ENCODE measurements at places on chromosomes 4 and X. TPM values are rescaled to one million over a fixed set of nuclear protein-coding genes. Genes with fewer than 3 reads are reported as not detected.

DNA sequence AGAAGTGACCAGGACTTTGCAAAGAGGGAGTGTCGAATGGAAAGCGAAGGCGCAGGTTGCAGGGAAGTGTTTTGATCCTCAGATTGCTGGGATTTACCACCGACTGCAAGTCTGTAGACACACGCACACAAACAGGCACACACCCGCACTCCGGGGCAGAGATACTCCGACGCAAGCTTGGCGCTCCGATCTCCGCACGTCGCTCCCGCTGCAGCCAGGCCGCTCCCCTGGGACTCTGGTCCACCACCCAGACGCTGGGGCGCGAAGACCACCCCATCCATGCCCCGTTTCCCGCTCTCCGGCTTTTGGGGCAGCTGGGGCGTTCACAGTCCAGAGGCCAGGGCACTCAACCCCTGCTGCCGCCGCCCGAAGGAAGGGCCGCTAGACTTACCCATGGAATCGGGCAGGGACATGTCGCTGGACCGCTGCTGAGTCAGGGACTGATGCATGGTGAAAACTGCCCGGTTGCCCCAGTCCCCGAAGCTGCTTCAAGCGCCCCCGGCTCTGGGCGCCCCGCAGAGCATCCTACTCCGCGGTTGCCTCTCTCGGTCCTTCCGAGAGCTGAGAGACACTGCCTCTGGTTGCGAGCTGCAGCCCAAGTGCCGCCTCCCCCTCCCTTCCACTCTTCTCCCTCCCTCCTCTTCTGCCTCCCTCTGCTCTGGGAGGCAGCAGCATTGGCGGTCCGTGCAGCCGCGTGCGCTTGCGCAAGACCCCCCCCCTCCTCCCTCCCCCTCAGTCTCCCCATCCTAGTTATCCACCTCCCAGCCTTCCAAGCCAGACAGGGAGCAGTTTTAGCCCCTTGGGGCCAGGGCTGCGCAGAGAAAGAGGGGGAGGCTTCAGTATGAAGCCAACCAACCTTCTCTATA is at the start of gene TMEM255A:
Gene TMEM255A, minus strand, starts transcription at position 601 of the 866 bp plus-strand sequence. Its CDS starts 152 bp downstream, at position 449.
- DNase-seq = no peak
- H3K4me1 ChIP-seq = peaks cover 14% of the 10 kb centered on the region
- H3K4me3 ChIP-seq = peak within 1 kb of the TSS; percentile 70
- H3K36me3 ChIP-seq = no peaks in the 10 kb centered on the region
- no peak within 1 kb of the TSS for H3K27ac ChIP-seq

DNA sequence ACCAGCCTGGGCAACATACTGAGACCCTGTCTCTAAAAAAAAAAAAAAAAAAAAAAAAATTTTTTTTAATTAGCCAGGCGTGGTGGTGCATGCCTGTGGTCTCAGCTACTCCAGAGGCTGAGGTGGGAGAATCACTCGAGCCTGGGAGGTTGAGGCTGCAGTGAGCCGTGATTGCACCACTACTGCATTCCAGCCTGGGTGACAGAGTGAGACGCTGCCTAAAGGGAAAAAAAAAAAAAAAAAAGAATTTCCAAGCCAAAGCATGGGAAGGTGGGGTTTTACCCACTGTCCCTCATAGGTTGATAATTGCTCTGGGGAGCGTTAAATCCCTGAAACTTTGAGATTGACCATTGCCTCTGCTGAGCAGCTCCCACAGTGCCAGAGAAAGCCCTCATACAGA is 427.5 kb downstream of the BCOR start:
- H3K27me3 ChIP-seq = no peaks in the 10 kb centered on the region
- no peak overlapping the region for H3K27ac ChIP-seq
- no peak for DNase-seq

- H3K36me3 ChIP-seq = no peaks in the 10 kb centered on the region
- no peak within 1 kb of the TSS for H3K27ac ChIP-seq
- H3K27me3 ChIP-seq = peaks cover 47% of the 10 kb centered on the region
- peaks cover 10% of the 10 kb centered on the region for H3K4me1 ChIP-seq
Measured at GRCh38 chr4:8871417-8872401, at the start of gene HMX1. HMX1 (minus strand) TSS chr4:8871839; CDS start chr4:8871614, 225 bp downstream.

DNA sequence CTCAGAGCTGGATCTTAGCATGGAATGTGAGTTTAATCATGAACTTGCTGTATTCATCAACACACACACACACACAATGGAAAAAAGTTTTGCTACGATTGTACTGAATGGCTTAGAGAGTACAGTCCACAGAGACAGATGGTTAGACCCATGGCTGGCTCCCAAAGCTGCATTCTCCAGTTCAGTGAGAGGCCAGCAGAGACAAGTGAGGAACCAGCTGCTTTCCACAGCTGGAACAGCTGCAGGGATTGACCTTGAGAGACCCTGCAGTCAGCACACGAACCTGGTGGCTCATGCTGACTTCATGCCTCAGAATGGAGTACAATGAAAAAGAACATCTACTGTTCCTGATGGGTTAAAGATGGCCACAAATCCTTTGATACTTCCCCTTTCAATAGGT is 94.5 kb downstream of the DHX15 start:
- H3K27ac ChIP-seq = no peak overlapping the region
- DNase-seq = no peak
- H3K4me1 ChIP-seq = no peaks in the 10 kb centered on the region
- H3K27me3 ChIP-seq = peaks cover 21% of the 10 kb centered on the region

DNA sequence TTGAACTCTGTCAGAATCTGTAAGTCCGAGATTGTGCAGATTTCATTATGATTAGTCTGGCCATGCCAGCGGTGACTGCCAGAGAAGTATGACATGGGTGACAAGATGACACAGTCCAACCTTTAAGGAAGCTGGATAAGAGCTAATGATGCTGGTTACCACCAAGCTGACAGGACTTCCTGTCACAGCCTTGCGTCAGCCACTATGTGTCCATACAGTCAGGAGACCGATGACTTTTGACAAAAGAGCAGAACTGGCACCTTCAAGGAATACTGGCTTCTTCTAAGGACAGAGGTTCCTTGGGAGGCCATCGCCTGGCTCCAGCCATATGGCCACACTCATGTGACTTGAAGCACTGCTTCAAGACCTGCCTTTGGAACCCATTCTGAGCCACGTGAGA is 67.2 kb upstream of the TFDP3 start:
- H3K27me3 ChIP-seq = no peaks in the 10 kb centered on the region
- DNase-seq = no peak
- H3K4me3 ChIP-seq = no peak overlapping the region
- no peaks in the 10 kb centered on the region for H3K36me3 ChIP-seq
- H3K4me1 ChIP-seq = no peaks in the 10 kb centered on the region
- no peak overlapping the region for H3K27ac ChIP-seq

DNA sequence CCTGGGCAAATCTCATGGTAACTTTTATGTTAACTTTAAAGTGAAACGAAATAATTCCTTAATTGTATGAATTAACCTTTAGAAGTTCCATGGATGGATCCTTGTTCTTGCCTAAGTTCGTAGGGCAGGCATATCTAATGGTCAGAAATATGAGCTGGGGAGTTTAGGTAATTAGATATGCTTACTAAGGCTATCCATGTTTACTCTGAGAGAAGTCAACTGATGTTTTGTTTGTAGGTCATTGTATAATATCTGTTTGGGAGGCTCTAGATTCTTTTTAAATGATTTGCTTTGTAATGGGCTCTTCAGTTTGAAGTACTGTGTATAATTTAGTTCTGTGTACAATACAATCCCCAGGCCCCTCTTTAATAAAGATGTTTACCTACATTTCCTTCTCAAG is 117.0 kb downstream of the DCK start:
- no peak for DNase-seq
- H3K4me3 ChIP-seq = no peak overlapping the region
- no peaks in the 10 kb centered on the region for H3K4me1 ChIP-seq
- peaks cover 15% of the 10 kb centered on the region for H3K27me3 ChIP-seq
- H3K36me3 ChIP-seq = no peaks in the 10 kb centered on the region
- H3K27ac ChIP-seq = no peak overlapping the region

DNA sequence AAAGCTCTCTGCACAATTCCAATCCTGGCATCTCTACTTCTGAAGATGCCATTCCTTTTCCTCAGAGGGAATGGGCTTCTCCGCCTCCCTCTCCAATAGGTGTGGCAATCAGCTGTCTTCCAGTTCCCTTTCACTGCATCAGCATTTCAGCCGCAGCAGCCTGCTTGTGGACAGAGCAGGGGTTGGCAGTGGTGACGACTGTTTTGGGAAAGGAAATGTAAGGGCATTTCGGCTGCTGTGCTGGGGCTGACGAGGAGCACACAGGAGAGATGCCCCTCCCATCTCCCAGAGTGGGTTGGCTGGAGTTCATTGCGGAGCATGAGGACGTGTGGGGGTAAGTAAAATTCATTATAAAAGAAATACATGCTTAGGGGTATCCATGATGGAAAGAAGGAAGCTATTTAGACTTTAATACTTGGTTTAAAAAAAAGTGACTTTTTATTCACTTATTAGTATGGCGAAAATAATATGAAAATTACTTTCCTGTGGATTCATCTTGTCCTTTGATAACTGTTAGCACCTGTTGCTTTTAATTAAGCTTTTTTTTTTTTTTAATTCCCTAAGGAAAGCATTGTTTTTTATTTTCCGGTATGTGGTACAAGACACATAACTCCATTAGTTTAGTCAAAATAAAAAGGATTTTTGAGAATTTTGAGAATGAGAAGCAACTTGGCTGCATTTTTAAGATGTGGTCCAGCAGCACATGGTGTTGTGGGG is at the start of gene LIMCH1:
Gene LIMCH1, plus strand, starts transcription at position 141 of the 717 bp plus-strand sequence. CDS start 67,839 bp downstream, outside the sequence.
- H3K36me3 ChIP-seq = no peaks in the 10 kb centered on the region
- no peak for DNase-seq
- no peak within 1 kb of the TSS for H3K27ac ChIP-seq
- no peak within 1 kb of the TSS for H3K4me3 ChIP-seq

GRCh38 chr4:48141048-48141447 is 7.0 kb upstream of the TXK start:
- H3K4me3 ChIP-seq = no peak overlapping the region
- H3K36me3 ChIP-seq = no peaks in the 10 kb centered on the region
- H3K27ac ChIP-seq = no peak overlapping the region
- DNase-seq = no peak
- peaks cover 7% of the 10 kb centered on the region for H3K4me1 ChIP-seq

DNA sequence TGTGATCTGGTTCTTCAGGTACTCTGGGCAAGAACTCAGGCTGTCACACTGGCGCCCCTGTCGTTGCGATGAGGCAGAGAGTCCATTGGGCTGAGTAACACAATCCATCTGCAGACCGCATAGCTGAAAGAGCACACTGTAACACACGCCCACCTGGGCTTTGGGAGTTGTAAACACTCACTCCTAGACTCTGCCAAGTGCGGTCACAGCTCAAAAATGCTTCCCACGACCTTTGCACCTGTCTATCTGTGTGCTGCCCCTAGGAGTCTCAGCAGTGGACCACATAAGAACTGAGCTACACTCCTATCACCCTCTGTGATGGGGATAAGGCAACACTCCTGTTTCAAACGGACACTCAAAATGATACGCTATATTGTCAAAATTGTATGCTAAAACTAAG is 2028.3 kb downstream of the PCDH7 start:
- no peak overlapping the region for H3K27ac ChIP-seq
- no peak overlapping the region for H3K4me3 ChIP-seq
- no peaks in the 10 kb centered on the region for H3K36me3 ChIP-seq
- H3K27me3 ChIP-seq = no peaks in the 10 kb centered on the region
- DNase-seq = no peak

DNA sequence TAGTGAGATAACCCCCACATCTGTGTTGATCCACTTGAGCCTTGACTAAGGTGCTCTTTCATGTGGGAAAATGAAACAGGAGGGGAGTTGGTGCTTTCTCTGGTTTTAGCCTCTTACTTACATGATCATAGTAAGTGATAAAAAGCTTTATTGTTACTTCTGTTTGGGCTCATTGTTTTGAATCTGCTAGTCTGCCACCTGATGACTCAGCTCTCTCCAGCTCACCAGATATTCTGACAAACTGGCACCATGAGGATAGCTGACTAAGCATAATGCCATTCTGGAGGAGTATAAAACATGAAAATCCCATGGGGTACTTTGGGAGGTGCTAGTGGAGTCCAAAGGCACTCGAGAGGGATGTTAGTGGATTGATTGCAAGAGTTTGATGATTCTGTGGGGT is 824.0 kb downstream of the RAPGEF2 start:
- no peak overlapping the region for H3K27ac ChIP-seq
- no peaks in the 10 kb centered on the region for H3K4me1 ChIP-seq
- no peak overlapping the region for H3K4me3 ChIP-seq
- H3K36me3 ChIP-seq = peaks cover 5% of the 10 kb centered on the region

DNA sequence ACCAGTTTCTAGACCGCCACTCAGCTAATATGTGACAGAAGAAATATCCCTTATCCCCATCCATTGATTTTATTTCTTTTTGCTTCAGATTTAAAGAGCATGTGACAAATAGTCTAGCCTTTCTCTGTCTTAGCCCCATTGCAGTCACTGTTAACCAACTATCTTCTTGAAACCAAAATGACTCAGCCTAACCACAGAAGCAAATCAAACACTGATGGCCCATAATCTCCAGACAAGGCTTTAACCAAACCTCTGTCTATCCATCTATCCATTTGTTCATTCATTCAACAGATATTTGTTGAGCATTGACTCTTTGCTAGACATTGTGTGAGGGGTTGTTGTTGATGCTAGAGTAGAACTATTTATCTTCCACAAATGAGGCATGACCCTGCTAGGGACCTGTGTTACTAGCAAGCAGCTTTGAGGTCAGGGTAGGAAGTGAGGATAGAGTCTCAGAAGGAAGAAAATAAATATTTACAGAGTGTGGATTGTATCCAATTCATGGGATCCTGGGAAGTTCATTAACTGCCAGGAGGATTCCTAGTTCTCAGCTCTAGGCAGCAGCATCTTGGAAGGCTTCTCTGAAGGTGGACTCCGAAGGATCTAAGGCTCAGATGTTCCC is 22.5 kb downstream of the HNRNPH2 start:
- H3K4me1 ChIP-seq = peaks cover 15% of the 10 kb centered on the region
- H3K4me3 ChIP-seq = no peak overlapping the region
- DNase-seq = no peak
- peak overlapping the region; percentile 59 for H3K27ac ChIP-seq
- no peaks in the 10 kb centered on the region for H3K27me3 ChIP-seq
- peaks cover 23% of the 10 kb centered on the region for H3K36me3 ChIP-seq

GRCh38 chr4:52234561-52235440 is 183.7 kb downstream of the SPATA18 start:
- no peak overlapping the region for H3K27ac ChIP-seq
- H3K4me1 ChIP-seq = peaks cover 2% of the 10 kb centered on the region
- H3K36me3 ChIP-seq = no peaks in the 10 kb centered on the region
- DNase-seq = no peak

GRCh38 chr4:161650812-161651211 is 513.0 kb downstream of the FSTL5 start:
- H3K4me1 ChIP-seq = no peaks in the 10 kb centered on the region
- H3K4me3 ChIP-seq = no peak overlapping the region
- no peaks in the 10 kb centered on the region for H3K36me3 ChIP-seq
- H3K27ac ChIP-seq = no peak overlapping the region
- peaks cover 18% of the 10 kb centered on the region for H3K27me3 ChIP-seq

GRCh38 chr4:184282895-184283654 is 65.4 kb upstream of the ENPP6 start:
- no peak overlapping the region for H3K4me3 ChIP-seq
- H3K4me1 ChIP-seq = peaks cover 2% of the 10 kb centered on the region
- H3K27me3 ChIP-seq = no peaks in the 10 kb centered on the region
- no peak overlapping the region for H3K27ac ChIP-seq
- DNase-seq = no peak

GRCh38 chr4:166535865-166536264 is 662.8 kb downstream of the TLL1 start:
- no peaks in the 10 kb centered on the region for H3K4me1 ChIP-seq
- no peak overlapping the region for H3K27ac ChIP-seq
- peaks cover 16% of the 10 kb centered on the region for H3K27me3 ChIP-seq
- no peak overlapping the region for H3K4me3 ChIP-seq

GRCh38 chr4:52833941-52834525 is 28.1 kb upstream of the RASL11B start:
- no peak overlapping the region for H3K27ac ChIP-seq
- H3K36me3 ChIP-seq = no peaks in the 10 kb centered on the region
- H3K27me3 ChIP-seq = no peaks in the 10 kb centered on the region
- no peak overlapping the region for H3K4me3 ChIP-seq

MSX1 gene
- 2.2 TPM for total RNA-seq

ADGRG4 gene
- 0.16 TPM for total RNA-seq

RHOXF2 gene
- total RNA-seq = not detected

IL2 gene
- total RNA-seq = not detected

DBET gene
- total RNA-seq = not detected

TLR1 gene
- 0.42 TPM for total RNA-seq

SYP gene
- 1.5 TPM for total RNA-seq
